ENCODE measurements at places on chromosomes 11 and 22.
A peak's percentile ranks its signal among the peaks of the same experiment; 100 is the strongest.

DNA sequence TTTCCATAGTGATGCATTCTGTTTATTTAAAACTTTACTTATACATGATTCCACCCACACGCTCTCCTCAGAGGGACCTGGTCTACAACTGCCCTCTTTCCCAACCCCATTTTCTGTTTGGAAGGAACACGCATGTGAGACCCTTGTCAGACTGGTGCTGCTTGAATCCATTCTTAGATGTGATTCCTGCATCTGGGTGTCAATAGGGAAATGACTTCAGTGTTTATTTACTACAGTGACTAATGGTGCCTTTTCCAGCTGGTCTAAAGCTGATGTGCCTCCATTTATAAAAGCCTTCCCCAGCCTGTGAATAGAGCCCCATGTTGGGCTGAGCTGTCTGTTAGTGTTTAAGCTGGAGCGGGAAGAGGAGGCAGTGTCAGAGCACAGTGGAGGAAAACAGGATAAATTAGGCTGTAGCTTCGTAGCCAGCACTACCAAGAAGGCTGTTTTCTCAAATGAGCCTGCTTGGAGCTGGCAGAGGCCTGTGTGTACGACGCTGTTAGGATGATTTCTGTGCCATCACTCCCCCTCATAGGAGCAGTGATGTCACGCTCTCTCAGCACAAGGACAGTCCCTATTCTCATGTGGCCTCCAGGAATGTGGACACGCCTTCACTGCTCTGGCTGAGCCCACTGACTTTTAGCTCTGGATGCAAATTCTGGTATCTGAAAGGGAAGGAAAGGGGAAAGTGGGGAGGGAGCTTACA is 18.9 kb upstream of the C11orf96 start:
- DNase-seq = no peak

GRCh38 chr11:21481255-21481654 is 711.6 kb upstream of the ANO5 start:
- DNase-seq = no peak

DNA sequence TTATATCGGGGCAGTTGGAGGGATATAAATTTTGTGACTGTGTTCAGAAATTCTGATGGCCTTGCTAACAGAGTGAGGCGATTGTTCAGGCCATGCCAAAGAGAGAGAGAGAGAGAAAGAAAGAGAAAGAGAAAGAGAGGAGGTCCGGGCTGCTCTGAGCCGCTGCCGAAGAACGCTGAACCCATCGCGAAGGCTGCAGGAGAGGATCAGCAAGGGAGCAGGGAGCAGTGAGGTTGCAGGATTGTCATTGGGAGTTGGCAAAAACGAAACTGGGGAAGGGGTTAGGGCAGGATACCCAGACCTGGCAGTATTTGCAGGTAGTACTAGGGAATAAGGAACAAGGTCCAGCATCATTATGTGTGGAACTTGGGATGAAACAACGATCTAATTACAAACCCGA is 537.1 kb downstream of the INSC start:
- no peak for DNase-seq

DNA sequence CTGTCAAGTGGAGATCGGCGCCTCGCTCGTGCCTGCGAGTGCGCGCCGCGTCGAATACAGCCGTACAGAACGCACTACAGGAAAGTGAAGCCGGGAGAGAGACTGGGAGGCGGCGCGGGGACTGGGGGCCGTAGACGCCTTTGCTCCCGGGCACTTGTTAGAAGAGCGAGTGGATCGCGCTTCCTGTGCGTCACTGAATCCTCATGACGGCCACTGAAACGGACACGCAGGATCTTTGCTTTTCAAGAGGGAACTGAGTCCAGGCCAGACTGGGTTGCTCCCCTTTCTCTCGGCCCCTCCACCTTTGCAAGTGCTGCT is 314 bp downstream of the RIC8A start:
- DNase-seq = no peak

DNA sequence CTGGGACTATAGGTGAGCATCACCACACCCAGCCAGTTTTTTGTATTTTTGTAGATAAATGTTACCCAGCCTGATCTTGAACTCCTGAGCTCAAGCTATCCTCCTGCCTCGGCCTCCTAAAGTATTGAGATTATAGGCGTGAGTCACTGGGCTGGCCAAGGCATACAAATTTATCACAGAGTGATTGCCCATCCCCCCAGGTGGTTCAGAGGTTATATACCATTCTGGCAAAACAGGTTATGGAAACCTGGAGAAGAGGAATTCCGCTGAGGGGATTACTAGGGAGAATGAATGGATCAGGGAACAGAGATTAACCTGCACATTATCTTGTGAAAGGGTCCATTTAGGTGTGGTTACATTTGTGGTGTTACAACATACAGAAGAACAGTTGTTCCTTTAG is 8.1 kb downstream of the ATG13 start:
- DNase-seq = no peak

GRCh38 chr11:78773077-78773476 is 198.4 kb upstream of the NARS2 start:
- no peak for DNase-seq

- DNase-seq = no peak
These were observed 191.4 kb upstream of the SORL1-AS1 start for GRCh38 chr11:121644187-121644512.

DNA sequence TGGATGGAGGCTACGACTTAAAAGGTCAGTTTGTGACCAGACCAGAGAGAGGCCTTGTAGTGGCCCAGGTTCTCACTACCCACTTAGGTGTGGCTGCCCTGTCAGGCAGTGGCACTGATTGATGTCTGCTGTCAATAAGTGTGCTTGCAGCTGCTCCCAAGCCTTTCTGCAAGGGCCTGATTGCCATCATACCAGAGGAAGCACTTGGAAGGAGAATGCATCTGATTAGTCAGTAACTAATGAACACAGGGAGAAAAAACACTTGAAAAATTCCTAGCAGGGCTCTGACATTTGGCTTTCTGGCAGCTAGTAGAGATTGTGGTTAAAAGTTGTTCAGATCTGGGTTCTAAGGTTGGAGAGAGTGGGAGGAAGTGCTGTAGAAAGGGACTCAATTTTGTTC is 107.5 kb downstream of the NAV2 start:
- no peak for DNase-seq

DNA sequence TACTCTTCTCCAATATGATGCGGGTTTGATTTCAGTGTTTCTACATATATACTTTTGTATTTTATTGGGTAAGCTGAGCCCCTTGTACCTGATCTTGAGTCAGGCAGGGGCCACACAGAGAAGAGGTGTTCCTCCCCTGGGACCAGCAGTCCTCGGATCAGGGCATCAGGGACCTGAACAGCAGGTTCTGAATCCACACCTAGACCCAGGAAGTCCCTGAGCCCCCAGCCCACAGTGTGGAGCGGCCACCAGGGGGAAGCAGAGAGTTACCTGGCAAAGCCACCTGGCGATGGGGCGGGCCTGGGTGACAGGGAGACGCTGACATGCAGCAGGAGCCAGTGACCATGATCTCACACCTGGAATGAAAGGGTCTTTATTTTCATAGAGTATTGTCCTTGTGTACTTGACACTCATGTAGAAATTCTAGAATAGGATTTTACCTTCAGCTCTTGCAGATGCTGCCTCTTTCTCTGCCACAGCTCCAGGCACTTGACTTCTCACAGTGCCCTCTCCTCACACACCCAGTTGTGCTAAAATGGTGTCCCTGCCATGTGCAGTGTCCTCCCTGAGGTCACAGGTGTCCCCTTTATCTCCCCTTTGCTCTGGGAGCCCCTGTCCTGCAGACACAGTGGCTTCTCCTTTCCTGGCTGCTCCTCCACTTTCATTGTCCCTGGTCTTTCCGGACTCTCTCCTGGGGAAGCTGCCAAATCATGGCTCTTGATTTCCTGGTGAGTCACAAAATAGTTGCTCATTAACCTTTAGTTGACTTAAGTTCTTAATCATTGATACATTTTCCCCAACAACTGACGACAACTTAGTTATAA is 48.5 kb downstream of the GGTLC2 start:
- peak; percentile 78 for DNase-seq

GRCh38 chr11:548700-549603 is 11.6 kb downstream of the LMNTD2 start:
- DNase-seq = no peak

DNA sequence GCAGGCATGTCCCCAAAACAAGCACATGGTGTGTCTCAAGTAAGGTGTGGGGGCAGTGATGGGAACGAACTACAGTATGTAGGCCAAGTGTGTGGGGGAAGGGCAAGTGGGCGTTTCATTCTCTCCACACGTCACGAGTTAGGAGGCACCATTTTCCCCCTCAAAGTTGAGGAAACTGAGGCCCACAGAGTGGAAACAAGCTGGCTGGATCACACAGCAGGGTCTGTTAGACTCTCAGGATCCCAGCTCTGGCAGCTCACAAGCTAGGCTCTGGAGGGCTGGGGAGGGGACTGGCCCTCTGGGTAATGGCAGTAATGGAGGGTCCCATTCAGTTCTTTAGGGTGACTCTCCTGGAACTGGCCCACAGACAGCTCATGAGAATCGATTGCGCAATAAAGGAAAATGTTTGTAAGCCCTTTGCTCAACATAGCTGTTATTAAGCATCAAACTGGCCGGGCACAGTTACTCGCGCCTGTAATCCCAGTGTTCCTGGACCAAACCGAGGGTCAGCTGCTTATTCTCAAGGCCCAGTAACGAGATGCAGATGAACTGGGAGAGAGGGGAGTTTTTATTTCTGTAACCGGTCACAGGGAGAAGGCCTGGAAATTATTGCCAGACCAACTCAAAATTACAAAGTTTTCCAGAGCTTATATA is 24.1 kb upstream of the TUB start:
- no peak for DNase-seq

- DNase-seq = no peak
These were observed 232.9 kb upstream of the NCAM1 start for GRCh38 chr11:112728288-112728687.

DNA sequence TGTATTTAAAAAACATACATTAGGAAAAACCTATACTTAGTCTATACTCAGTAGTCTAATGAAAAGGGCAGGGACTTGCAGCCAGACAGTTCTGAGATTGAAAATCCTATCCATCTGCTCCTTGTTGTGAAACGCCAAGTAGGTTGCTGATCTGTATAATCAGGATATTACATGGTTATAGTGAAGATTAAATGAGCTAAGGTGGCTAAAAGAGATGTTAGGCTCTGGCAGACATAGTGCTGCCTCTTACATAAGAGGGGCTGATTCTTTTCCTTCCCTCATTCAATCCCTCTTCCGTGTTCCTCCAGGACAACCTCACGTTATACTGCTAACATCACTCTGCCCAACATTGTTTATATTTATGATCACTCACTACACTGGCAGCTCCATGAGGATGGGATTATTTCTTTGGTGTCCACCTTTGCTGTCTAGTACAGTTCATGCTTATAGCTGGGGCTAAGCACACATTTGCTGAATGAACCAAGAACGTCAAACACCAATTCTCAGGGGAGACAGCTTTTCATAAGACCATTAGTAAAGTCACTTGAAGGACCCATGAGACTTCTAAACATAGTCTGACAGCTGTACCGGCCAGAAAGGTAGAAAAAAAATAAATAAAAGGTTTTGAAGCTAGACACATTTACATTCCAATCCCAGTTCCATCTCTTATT is 46.3 kb downstream of the GAB2 start:
- DNase-seq = peak; percentile 10

- DNase-seq = no peak
These were observed 31.5 kb downstream of the SDHD start for GRCh38 chr11:112118176-112118575.

GRCh38 chr11:5596607-5597201 is at the start of gene TRIM6:
TRIM6 (plus strand) TSS chr11:5596637; CDS start chr11:5596898, 261 bp downstream.
- DNase-seq = no peak

GRCh38 chr11:33751878-33752277 is 15.7 kb upstream of the CD59 start:
- DNase-seq = no peak

DNA sequence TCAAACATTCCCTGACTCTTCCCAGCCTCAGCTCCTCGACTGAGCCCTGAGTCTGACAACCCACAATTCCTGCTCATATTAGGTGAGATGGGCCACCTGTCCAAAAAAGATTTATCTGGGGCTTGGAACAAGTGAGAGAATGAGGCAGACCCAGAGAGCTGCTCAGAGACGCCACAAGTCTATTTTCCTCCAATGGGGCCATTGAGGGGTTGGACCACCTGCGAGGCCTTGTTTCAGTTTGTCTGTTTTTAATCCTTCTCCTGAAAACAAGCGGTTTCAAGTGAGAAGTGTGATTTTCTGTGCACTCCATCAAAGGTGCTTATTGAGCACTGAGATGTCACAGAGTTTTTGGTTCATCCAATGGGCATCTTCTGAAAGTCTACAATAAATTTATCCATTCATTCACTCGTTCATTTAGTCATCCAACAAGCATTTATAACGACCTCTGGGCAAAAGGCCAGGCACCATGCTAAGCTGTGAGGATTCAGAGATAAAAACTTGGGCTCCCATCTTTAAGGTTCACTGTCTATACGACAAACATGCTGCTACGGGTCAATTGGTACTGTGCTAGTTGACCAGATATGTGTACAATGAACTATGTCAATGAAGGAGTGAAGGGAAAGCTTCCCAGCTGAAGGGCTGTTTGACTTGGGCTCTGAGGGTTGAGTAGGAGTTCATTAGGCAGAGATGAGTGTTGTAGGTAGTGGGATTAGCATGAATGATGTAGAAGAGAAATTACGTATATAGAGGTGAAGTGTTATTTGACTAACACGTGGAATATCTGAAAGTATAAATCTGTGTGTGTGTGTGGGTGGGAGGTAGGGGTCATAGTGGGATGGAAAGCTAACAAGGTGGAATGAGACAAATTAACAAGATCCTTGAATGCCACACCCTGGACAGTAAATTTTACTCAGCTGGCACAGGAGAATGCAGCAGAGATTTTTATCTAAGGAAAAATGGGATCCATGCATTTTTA is 168.9 kb downstream of the MIAT start:
- no peak for DNase-seq

DNA sequence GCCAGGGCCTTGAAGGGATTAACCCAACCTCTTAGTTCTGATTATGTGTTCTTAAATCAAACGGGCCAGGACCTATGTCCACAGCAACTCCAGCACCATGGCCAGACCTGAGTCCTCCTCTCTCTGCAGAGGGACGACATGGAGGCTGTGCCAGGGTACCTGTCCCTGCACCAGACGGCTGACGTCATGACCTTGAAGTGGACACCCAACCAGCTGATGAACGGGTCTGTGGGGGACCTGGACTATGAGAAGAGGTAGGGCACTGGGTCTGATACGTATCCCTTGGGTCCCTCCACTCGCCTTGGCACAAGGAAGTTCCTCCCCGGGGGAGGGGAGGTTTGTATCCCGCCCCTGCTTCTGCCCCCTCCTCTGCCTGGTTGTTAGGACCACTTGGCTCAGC is 53.6 kb downstream of the SGSM1 start:
- no peak for DNase-seq

DNA sequence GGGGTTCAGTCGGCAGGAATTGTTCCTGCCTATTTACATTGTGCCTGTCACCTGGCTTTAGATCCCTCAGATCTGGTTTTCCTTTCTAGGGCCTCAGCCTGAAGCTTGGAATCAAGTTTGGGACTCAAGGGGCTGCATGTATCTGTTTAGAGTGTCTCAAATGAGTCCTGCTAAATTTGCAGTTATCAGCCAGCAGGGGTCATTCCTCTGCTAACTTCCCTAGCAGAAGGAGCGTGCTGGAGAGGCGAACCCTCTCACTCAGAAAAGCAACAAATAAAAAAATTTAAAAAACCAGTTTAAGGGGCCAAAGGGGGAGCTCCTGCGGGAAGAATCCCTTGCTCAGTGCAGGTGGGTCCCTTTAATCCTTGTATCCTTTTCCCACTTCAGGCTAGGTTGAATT is 1220.2 kb downstream of the JRKL start:
- no peak for DNase-seq

GRCh38 chr11:103779054-103779453 is 257.4 kb upstream of the DDI1 start:
- no peak for DNase-seq
